Prostate gland (tissue), 2 donors: ENCODE measurements at places on chromosomes 12 and 14. TPM values are rescaled to one million over a fixed set of nuclear protein-coding genes. Genes with fewer than 3 reads are reported as not detected.
A peak's percentile ranks its signal among the peaks of the same experiment; 100 is the strongest.

DNA sequence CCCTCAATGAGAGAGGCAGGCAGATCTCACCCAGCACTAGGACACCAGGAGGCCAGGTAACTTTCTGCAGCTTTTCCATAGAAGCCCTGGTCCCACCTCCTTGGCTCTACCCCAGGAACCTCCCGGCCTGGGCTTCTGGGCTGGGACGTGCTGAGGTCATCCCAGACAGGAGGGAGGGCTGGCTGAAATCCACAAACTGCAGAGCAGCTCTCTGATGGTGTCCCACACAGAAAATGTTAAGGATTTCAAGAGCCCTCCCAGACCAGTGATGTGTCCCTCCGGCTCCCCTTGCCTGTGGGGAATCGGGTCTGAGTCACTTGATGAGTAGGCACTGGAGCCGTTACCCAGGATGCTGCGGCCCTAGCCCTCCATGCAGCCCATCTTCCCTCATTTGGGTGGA is 124.1 kb downstream of the ESRRB start:
- H3K27me3 ChIP-seq: no peaks in the 10 kb centered on the region
- H3K36me3 ChIP-seq: no peaks in the 10 kb centered on the region
- no peak overlapping the region for H3K27ac ChIP-seq

The MYBPC1 gene
- total RNA-seq: 171 TPM

The SLC4A8 gene
- total RNA-seq: 0.50 TPM

DNA sequence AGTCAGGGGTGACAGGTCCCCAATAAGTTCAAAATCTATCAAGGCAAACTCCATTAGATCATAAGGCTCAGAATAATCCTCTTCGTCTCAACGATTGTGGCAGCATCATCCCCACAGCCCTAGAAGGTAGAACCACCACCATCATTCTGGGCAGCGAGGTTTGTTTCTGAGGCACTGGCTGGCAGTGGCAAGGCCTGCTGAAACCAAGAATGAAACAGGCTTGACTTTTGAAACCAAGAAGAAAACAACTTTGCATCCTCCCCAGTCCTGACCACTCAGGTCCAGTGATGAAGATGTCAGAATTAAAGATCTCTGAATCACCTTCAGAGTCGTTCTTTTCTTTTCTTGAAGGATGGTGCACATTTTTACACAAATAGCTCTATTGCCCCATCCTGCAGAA is 152.6 kb upstream of the SYT1 start:
- no peak for DNase-seq
- H3K27ac ChIP-seq: no peak overlapping the region
- H3K4me3 ChIP-seq: no peak overlapping the region
- no peaks in the 10 kb centered on the region for H3K27me3 ChIP-seq

The PROX2 gene
- total RNA-seq: not detected

DNA sequence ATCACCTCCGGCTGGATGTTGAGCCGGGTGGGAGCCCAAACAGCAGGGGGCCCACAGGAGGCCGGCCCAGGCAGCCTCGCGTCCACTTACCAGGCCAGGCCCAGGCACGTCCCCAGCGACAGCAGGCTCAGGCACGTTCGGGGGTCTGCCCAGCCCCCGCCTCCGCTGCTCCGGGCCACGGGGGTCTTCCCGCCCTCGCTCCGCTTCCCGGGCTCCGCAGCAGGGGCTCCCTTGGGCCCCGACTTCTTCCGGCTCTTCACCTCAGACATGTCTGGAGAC is 216 bp downstream of the IKBIP start:
- H3K36me3 ChIP-seq: no peaks in the 10 kb centered on the region
- H3K4me1 ChIP-seq: no peaks in the 10 kb centered on the region
- H3K27ac ChIP-seq: peak overlapping the region; percentile 89
- peak; percentile 37 for DNase-seq

DNA sequence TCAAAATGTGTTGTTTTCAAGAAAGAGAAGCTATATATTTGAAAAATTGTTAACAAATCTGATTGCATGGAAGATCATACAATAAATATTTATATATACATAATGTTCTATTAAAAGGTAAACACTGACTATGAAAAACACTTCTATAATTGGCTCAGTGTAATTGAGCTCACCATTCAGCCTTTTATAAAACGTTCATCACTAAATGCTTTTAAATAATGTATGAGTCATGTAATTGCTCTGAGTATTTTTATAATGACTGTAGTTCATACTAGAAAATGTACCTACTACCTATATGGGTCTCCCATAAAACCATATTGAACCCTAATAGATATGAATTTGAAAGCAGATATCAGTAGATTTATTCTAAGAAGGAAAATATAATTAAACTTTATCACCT is 240.4 kb upstream of the MGAT4C start:
- no peaks in the 10 kb centered on the region for H3K4me1 ChIP-seq
- no peak overlapping the region for H3K4me3 ChIP-seq
- H3K36me3 ChIP-seq: no peaks in the 10 kb centered on the region
- H3K27me3 ChIP-seq: no peaks in the 10 kb centered on the region
- H3K27ac ChIP-seq: no peak overlapping the region

The SLC6A13 gene
- 0.85 TPM for total RNA-seq

GRCh38 chr14:92728759-92729364 is 19.6 kb downstream of the LGMN start:
- DNase-seq: no peak
- H3K27me3 ChIP-seq: no peaks in the 10 kb centered on the region
- no peak overlapping the region for H3K4me3 ChIP-seq
- H3K27ac ChIP-seq: no peak overlapping the region
- H3K4me1 ChIP-seq: peaks cover 8% of the 10 kb centered on the region

GRCh38 chr12:64029013-64029857 is 184.7 kb downstream of the SRGAP1 start:
- H3K27me3 ChIP-seq: no peaks in the 10 kb centered on the region
- no peaks in the 10 kb centered on the region for H3K4me1 ChIP-seq
- DNase-seq: no peak
- H3K27ac ChIP-seq: no peak overlapping the region
- no peak overlapping the region for H3K4me3 ChIP-seq
- H3K36me3 ChIP-seq: no peaks in the 10 kb centered on the region

The PTPRR gene
- total RNA-seq: 0.32 TPM

- no peak overlapping the region for H3K27ac ChIP-seq
- no peak overlapping the region for H3K4me3 ChIP-seq
- no peaks in the 10 kb centered on the region for H3K36me3 ChIP-seq
- H3K27me3 ChIP-seq: no peaks in the 10 kb centered on the region
- no peak for DNase-seq
Observed at GRCh38 chr12:77998236-77998786, 167.6 kb downstream of the NAV3 start.

The RAPGEF3 gene
- 19.1 TPM for total RNA-seq

The CRACR2A gene
- total RNA-seq: 39.1 TPM

GRCh38 chr12:77625441-77625840 is 205.3 kb upstream of the NAV3 start:
- H3K36me3 ChIP-seq: no peaks in the 10 kb centered on the region
- no peaks in the 10 kb centered on the region for H3K27me3 ChIP-seq
- no peak overlapping the region for H3K27ac ChIP-seq
- DNase-seq: no peak
- H3K4me3 ChIP-seq: no peak overlapping the region
- H3K4me1 ChIP-seq: no peaks in the 10 kb centered on the region

GRCh38 chr14:38138473-38139138 is 69.1 kb upstream of the SSTR1 start:
- H3K4me3 ChIP-seq: no peak overlapping the region
- no peak for DNase-seq
- no peaks in the 10 kb centered on the region for H3K4me1 ChIP-seq
- H3K27me3 ChIP-seq: no peaks in the 10 kb centered on the region
- no peak overlapping the region for H3K27ac ChIP-seq
- H3K36me3 ChIP-seq: no peaks in the 10 kb centered on the region

DNA sequence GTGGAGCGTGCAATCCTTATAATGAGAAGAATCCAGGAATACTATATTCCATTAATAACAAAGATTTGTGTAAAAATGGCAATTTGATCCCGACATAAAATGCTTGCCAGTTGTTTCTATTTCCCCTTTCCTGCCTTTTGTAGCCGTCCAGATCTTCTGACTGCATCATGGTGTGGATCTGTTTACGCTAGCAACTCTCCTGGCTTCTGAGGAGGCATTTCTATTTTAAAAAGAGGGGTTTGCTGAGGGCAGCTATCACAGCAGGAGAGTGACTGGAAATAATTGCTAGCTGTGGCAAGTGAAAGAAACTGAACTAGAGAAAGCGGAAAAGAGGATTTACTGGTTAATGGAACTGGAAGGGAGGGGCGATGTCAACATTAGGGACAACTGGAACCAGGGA is 145.6 kb downstream of the ATP23 start:
- H3K4me1 ChIP-seq: no peaks in the 10 kb centered on the region
- H3K4me3 ChIP-seq: no peak overlapping the region
- H3K27ac ChIP-seq: no peak overlapping the region
- no peaks in the 10 kb centered on the region for H3K27me3 ChIP-seq
- no peak for DNase-seq
- H3K36me3 ChIP-seq: no peaks in the 10 kb centered on the region

GRCh38 chr12:132610866-132611602 is 652 bp upstream of the LRCOL1 start:
- no peak overlapping the region for H3K27ac ChIP-seq
- no peak overlapping the region for H3K4me3 ChIP-seq
- no peaks in the 10 kb centered on the region for H3K27me3 ChIP-seq
- H3K4me1 ChIP-seq: no peaks in the 10 kb centered on the region

DNA sequence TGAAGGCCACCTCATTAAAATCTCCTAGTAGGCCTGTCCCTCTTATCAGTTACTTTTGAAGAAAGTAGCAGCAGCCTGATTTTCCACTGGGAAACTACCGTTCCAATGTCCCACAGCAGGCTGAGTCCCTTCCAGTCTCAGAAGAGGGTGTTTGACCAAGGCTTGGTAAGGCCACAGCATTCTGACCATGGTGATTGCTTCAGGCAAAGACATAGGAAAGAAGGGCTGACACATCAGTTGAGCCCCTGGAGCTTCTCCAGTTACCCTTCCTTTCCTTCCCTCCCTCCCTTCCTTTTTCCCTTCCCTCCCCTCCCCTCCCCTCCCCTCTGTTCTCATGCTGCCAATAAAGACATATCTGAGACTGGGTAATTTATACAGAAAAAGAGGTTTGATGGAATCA is 234.3 kb upstream of the NOS1 start:
- no peaks in the 10 kb centered on the region for H3K36me3 ChIP-seq
- DNase-seq: no peak
- H3K4me3 ChIP-seq: no peak overlapping the region
- H3K27ac ChIP-seq: no peak overlapping the region

The ATG14 gene
- total RNA-seq: 12.5 TPM

The IFI27 gene
- total RNA-seq: 88.4 TPM

DNA sequence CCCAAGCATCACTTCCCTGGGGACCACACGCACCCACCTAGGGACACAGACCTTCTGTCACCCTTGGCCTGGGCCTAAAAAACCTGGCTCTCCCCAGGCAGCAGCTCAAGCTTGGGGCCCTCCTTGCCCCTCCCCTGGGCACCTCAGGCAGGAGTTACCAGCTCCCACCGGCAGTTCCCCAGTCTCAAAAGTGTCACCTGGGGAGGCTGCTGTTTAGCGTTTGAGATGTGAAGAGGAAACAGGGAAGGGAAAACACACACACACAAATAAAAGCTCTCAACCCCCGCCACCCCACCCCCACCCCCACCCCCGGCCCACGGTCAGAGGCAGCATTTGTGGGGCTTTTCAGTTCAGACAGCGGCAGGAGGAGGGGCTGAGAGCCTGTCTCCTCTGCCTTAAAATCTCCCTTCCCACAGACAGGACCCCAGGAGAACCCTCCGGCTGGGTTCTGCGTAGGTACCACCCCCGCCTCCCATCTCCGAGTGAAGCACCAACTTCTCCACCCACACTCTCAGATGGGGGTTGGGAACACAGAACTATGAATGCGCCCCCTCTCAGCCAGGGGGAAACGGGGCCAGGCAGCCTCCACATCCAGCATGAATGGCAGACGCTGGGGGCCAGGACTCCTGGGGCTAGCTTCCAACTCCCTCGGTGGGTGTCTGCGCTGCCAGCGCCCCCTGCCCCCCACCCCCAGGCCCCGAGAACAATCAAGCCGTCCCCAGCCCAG is 3.0 kb downstream of the NCOR2 start:
- no peak for DNase-seq
- H3K27ac ChIP-seq: peak overlapping the region; percentile 95
- H3K4me3 ChIP-seq: peak overlapping the region; percentile 94
- peaks cover 7% of the 10 kb centered on the region for H3K36me3 ChIP-seq
- no peaks in the 10 kb centered on the region for H3K27me3 ChIP-seq

The CLEC4A gene
- total RNA-seq: not detected

DNA sequence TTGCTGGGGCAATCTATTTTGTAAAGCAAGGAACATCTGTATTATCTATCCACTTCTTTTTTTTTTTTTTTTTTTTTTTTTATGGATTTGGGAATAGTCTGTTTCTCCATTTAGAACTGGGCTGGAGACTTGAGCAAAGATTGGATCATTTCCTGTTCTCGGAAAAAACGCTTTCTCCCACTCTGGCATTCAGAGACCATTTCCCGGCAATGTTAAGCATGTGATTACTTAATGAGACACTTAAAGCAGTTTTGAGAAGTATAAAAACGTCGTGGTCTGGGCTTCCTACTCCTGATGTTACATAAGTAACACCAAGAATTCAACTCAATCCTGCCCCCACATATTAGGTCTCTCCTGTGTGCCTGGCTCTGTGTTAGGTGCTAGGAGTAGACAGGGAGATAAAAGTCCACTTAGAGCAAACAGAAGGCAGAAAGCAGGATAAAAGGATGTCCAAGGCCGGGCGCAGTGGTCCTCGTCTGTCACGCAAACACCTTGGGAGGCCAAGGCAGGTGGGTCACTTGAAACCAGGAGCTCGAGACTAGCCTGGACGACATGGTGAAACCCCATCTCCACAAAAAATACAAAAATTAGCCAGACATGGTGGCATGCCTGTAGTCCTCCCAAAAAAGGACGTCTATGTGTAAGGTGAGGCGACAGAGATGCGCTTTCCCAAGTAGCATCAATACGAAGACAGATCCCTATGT is 152.1 kb upstream of the GSC start:
- no peak for DNase-seq
- no peak overlapping the region for H3K4me3 ChIP-seq
- H3K27ac ChIP-seq: no peak overlapping the region
- no peaks in the 10 kb centered on the region for H3K36me3 ChIP-seq
- no peaks in the 10 kb centered on the region for H3K27me3 ChIP-seq

DNA sequence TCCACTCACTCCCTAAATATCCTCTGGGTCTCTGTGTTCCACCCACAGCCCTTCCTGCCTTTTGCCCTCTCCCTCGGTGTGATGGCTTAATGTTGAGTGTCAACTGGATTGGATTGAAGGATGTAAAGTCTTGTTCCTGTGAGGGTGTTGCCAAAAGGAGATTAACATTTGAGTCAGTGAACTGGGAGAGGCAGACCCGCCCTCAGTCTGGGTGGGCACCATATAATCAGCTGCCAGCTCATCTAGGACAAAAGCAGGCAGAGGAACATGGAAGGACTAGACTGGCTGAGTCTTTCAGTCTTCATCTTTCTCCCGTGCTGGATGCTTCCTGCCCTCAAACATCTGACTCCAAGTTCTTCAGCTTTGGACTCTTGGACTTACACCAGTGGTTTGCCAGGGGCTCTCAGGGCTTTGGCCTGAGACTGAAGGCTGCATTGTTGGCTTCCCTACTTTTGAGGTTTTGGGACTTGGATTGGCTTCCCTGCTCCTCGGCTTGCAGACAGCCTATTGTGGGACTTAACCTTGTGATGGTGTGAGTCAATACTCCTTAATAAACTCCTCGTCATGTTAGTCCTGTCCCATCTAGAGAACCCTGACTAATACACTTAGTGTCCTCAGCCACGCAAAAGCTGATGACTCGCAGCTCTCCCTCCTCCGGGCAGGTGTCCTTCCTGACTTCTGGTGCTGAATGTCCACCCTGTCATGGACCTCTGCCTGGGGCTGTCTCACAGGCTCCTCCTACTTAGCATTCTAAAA is 5.9 kb downstream of the DGLUCY start:
- no peaks in the 10 kb centered on the region for H3K27me3 ChIP-seq
- no peak overlapping the region for H3K4me3 ChIP-seq
- no peaks in the 10 kb centered on the region for H3K36me3 ChIP-seq
- no peak for DNase-seq
